ENCODE measurements at places on chromosomes 4 and X. TPM values are rescaled to one million over a fixed set of nuclear protein-coding genes. Genes with fewer than 3 reads are reported as not detected.

PRSS12 gene
- total RNA-seq = 8.5 TPM

CSAG1 gene
- not detected for total RNA-seq

IQSEC2 gene
- 24.0 TPM for total RNA-seq

BMX gene
- total RNA-seq = 3.0 TPM

DCAF8L1 gene
- not detected for total RNA-seq

NEUROG2 gene
- total RNA-seq = not detected

COMMD8 gene
- total RNA-seq = 14.5 TPM

DNA sequence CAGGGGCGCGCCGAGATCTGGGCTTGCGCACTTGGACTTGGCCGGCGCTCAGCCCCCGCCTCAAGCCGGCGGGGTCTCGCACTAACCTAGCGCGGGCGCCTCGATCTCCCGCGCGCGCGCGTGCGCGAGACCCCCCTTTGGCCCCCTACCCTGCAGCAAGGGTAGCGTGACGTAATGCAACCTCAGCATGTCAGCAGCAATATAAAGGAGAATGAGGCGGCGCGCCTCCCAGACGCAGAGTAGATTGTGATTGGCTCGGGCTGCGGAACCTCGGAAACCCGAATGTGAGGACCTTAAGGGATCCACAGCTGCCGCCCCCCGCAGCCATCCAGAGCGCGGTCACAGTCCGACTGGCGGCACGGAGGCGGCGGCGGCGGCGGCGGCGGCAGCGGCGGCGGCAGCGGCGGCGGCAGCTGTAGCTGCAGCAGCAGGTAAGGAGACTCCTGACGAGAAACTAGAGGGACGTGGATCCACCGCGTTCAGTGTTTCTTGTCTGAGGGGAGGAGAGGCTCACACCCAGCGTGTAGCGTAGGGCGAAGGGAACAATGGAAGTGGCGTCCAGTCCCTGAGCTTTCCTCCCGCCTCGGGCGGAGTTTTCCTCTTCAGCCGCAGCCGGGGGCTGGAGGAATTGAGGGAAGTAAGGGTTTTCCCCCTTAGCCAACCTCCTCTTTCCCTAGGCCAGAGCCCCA is at the start of the genes SATL1 and ZNF711:
Gene SATL1, minus strand, starts transcription at position 19 of the 689 bp plus-strand sequence. CDS start 134,811 bp downstream, outside the sequence.
Gene ZNF711, plus strand, starts transcription at position 231 of the 689 bp plus-strand sequence. CDS start 3,582 bp downstream, outside the sequence.
- DNase-seq = peak; percentile 46

DNA sequence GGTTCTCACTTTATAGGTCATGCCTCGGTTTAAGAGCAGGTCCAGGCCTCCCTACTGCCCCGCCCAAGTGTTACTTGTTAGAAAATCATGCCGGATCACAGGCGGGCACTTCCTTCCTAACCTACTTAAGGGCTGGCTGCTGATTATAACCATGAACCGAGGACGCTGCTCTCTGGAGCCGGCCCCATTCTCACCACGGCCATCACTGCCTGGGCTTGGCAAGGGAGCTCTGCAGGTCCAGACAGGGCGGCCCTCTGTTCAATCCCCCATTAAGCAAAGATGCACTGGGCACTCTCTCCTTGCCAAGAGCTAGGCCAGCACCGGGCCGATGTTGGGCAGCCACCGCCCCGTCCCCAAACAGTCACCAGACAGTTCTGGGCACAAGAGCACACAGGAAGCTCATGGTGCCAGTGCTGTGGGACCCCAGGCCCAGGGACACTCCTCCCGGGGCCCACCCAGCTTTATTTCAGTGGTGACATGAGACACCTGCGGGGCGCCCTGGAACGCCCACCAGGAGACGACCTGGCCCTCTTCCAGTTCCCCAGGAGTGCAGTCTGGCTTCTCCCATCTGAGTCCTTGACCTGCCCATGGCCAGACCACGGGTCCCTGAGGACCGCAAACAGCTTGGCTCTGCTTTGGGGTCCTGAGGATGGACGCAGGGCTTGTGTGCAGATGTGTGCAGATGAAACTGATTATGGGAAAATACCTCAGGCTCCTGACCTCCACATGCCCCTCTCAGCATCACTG is 44.0 kb downstream of the ABLIM2 start:
- no peak for DNase-seq

DNA sequence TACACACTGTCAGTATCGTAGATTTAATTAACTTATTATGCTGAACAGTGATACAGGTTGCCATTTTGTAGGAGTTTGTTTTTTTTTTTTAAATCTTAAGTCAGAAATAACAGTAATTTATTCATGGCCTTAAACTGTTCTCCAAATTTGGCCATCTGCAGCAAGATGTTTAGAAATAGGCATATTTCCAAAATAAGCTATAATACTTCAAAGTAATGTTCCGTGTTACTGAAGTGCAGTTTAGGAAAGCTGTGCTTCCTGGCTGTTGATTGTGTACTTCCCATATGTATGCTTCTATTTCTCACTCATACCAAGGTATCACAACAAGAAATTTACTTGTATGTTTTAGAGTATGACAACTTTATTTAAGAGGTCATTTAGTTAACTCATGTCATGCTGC is 28.9 kb downstream of the CPEB2 start:
- no peak for DNase-seq

DNA sequence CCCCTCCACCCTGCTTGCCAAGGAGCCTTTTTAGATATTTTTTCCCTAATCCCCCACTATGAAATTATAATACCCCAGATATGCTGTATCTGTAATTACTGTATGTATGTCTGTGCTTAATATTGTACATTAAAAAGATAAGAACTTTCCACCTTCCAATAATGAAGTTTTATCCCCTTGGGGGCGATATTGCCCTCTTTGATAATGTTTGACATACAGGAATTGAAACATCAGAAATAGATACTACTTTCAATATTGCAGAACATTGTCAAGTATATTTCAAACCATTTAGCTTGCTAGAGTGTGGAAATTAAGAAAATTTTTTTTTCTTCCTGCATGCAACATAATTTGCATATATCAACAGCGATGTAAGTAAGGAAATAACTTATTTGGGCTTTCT is 58.9 kb downstream of the NAF1 start:
- no peak for DNase-seq

GRCh38 chr4:23717528-23718248 is 172.2 kb downstream of the PPARGC1A start:
- no peak for DNase-seq

DNA sequence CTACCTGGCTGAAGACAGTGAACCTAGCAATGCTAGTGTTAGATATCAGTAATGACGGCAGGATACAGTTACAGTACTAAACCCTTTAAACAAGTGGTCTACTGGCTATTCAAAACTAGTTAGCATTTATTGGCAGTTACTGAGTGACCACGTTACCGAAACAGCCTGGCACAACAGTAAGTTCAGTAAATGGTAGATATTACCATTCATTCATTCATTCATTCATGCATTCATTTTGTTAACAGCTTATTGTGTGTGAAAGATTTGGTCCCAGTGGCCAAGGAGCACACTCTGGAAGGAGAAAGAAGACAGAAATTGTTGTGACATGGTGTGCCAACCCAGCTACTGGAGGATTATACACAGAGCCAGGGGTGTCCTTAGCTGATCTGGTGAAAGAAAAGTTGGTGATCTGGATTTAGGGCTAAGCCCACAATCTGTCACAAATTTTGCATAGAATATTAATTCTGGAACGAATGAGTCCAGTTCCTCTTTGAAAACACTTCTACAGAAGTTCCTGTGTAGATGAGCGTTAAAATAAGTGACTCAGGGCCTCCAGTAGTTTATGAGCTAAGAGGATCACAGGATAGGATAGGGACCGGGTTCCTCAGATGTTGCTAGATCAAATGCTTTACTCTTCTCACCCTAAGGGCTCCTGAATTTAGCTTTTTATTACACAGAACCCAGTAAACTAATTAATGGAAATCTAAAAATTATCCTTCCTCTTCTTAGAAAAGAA is 179.1 kb downstream of the CBR4 start:
- DNase-seq = no peak

GRCh38 chrX:132393485-132393884 is 95.4 kb downstream of the MBNL3 start:
- DNase-seq = no peak

DNA sequence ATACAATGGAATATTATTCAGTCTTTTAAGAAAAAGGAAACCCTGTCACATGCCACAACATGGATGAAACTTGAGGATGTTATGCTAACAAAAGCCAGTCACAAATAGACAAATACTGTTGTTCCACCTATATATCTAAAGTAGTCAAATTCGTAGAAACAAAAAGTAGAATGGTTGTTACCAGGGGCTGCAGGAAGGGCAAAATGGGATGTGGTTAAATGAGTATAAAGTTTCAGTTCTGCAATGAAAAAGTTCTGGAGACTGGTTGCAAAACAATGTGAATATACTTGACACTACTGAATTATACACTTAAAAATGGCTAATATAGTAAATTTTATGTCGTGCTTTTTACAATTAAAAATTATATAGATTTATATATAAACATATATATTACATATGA is 12.2 kb downstream of the SPOCK3 start:
- DNase-seq = no peak

DNA sequence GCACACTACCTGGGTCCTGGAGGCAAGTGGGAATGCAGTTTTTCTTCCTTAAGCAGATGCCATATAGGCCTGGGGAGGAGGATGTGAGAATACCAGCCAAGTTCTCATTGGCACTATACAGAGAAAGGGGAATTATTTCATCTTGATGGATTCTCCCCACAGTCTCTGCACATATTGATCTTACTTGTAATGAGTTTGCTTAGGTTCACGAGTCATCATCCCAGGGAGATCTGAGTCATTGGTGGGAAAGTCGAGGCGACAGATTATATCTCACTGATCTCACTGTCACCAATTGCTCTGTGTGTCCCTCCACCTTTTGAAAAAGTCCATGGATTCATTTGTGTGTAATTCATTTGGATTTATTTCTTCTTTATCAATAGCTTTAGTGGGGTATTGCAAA is 156.8 kb downstream of the AR start:
- DNase-seq = no peak

- DNase-seq = no peak
These were observed 12.0 kb upstream of the NAT8L start for GRCh38 chr4:2047031-2047660.

GRCh38 chr4:24912252-24913118 is at the start of gene CCDC149:
CCDC149 (minus strand) TSS chr4:24913042; CDS start chr4:24912864, 178 bp downstream.
- DNase-seq = peak; percentile 88

DNA sequence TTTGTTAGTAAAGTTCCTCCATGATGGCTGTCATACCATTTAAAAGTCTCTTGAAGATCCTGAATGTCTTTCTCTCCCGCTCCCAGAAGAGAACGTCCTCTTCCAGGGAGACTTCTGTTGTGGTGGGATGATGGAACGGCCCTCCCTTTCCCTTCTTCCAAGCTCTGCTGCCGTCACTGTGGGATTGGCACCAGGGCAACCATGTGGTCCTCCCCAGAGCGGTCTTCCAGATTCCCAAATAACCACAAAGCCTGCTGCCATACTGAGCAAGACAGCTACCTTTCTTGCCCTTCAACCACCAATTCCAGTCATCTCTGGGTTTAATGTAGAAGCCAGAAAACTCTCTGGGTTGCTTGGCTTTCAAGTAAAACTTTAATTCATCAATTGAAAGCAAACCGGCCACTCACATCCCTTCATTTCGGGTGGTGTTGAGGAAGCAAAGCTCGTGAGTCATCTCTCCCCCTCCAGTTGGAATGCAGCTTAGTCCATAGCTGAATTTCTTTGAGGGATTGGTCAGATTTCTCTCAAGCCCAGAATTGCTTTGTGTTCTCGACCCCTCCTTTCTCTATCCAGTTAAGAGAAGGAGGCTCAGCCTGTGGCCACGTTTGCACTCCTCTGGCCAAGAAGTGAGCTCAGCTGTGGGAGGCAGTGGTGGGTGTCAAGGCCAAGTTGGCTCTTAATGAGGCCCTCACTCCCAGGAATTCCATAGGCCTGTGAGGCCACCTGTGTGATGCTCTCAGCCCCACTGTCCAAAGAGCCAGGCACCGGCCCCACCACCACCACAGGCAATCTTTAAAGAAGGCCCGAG is 36.9 kb downstream of the FHDC1 start:
- no peak for DNase-seq

- no peak for DNase-seq
These were observed 9.2 kb downstream of the PWWP3B start for GRCh38 chrX:106177106-106177981.

DNA sequence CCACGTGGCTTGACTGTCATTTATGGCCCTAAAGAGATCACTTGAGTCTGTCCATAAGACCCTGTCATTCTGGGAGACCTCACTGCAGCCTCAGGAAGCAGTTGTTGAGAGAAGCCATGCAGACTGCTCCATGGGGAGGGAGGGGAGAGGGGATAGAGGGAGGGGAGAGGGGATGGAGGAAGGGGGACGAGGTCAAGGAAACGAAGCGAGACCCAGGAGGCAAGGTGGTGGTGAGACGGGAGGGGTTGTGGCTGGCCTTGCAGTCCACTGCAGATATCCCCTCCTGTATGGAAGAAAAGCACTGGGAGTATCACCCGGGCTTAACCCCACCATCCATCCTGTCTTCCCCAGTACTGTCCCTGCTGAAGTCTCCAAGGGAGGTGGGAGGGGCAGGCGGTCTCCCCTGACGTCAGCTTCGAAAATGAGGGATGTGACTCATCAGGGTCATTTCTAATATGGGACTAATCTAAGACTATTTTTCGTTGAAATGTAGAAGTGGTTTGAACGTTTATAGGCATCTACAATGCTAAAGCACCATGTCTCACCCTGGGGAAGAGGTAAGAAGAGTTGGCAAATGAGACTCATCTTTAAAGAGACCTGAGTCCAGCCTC is 5.6 kb downstream of the TMEM255A start:
- DNase-seq = no peak

- no peak for DNase-seq
These were observed 11.4 kb downstream of the L1CAM start for GRCh38 chrX:153874366-153875125.

- peak; percentile 78 for DNase-seq
These were observed 550 bp downstream of the CBR4 start for GRCh38 chr4:169009286-169010124.

DNA sequence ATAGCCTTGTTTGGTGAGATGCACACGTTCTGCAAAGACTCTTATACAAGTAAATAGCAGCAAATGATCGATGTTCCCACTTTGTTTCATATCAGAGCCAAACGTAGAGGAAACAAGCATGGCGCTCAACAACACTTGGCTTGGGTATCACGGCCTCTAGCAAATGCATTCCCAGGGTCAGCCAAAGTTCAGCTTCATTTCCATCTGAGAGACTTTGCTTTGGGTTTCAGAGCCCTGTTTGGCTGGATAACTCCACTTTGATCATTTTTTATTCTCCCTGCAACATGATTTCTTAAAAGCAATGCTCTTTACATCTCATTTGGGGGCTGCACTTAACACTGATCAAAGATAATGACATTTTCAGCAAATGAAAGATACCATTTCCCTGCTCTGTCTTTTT is 199.2 kb upstream of the FAM9B start:
- DNase-seq = no peak

GRCh38 chrX:120749141-120749846 is 119.4 kb upstream of the C1GALT1C1 start:
- DNase-seq = no peak

All from lower lobe of right lung (tissue), 2 donors.